ENCODE measurements at places on chromosomes 4 and X.
A peak's percentile ranks its signal among the peaks of the same experiment; 100 is the strongest.

GRCh38 chrX:133783274-133783673, 202.1 kb downstream of the GPC3 start:
- DNase-seq = no peak

DNA sequence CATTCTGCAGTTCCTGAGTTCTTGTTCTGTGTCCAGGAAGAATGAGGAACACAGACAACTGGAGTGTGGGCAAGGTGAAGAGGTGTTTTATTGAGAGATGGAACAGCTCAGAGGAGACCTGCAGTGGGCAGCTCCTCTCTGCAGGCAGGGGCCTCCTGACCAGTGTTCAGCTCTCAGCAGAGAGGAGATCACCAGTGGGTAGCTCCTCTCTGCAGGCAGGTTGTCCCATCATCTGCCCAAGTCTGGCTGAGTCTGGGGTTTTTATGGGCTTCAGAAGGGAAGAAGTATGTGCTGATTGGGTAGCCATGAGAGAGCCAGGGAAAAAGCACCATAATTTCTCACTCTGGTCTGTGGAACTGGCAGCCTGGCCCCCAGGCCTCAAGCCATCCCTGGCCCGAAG, 56.0 kb upstream of the RASGEF1B start:
- no peak for DNase-seq

GRCh38 chr4:183082053-183082452, 17.0 kb upstream of the WWC2 start:
- DNase-seq = no peak

GRCh38 chrX:11254417-11255109, 38.6 kb upstream of the AMELX start:
- DNase-seq = no peak

DNA sequence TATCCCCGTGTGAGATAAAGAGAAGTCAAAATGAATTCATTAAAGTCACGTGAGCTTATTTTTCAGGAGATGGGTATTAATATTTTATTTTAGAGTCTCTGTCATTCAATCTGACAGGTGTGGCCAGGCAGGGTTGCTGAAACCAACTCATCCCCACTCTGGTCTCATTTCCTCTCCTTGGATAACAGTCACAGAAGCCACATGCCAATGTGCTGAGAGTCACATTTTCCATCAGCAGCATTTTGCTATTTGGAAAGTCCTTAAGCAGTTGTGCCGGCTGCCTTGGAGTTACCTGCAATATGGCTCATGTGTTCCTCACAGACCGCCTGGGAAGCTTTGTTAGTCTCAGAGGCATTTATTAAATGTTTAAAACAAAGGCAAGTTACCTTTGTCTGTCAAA, 302.3 kb downstream of the DCHS2 start:
- no peak for DNase-seq

DNA sequence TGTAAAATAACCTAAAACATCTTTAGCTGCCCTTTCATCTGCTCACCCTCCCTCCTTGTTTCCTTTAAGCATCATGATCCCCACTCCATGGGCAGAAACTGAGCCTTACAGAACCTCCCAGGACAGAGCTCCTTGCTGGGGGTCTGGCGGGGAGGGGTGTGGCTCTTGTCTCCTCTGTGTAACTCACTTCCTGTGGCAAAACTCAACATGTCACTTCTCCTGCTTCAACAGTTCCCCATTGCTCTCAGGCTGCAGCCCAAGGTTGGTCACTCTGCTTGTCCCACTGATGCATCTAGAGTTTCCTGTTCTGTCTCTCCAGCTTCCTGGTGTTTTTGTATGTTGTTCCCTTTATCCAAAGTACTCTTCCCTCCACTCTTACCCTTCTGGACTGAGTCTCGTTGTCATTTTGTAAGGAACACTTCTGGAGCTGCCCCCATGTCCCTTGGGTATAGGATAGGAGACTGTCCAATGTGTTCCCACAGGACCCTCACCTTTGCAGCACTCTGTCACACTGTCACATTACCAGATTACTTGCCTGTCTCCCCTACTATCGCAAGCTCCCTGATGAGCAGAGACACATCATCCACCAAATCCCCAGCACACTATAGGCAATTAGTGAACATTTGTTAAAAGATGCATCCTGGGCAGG, 19.6 kb downstream of the TMEM31 start:
- no peak for DNase-seq

DNA sequence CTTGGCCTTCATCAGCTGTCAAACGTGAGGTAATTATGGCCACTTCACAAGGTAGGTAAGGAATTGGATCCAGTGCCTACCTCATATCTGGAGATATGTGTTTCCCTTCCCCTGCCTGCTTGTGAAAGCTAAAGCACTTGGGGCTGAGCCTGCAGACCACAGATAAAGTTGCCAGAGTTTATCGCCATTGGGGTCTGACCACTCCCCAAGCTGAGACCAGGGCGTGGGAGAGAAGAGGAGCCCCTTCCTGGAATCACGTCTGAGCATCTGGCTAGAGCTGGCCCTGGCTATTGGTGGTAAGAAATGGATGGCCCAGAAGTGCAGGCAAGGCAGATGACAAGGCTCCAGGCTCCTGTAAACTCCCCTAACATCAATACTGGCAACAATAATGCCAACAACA, 2.7 kb downstream of the ALAS2 start:
- no peak for DNase-seq

DNA sequence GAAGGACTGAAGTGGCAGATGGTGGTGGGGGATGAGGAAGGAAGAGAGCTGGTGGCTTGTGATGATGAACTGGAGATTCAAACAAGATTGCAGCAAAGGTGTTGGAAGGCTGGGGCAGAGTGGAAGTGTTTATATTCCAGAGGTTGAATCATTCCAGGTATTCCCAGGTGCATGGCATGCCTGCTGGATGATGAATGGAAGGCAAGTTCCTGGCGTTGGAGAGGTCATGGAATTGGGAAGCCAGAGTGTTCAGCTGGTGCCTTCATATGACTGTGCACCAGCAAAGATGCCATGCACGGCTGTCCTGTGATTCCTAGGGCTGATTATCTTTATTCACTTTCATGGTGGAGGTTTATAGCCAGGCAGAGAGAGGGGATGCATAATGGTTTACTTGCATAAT, 135.8 kb upstream of the PUDP start:
- DNase-seq = no peak

GRCh38 chr4:26573389-26573794, 10.5 kb upstream of the TBC1D19 start:
- DNase-seq = no peak

- DNase-seq = no peak
Measured at GRCh38 chr4:149831656-149832208, 16.1 kb upstream of the IQCM start.

- no peak for DNase-seq
Measured at GRCh38 chr4:26217961-26218676, 102.7 kb upstream of the RBPJ start.

- peak; percentile 24 for DNase-seq
Measured at GRCh38 chrX:149909324-149910177, 19.8 kb upstream of the HSFX4 start.

DNA sequence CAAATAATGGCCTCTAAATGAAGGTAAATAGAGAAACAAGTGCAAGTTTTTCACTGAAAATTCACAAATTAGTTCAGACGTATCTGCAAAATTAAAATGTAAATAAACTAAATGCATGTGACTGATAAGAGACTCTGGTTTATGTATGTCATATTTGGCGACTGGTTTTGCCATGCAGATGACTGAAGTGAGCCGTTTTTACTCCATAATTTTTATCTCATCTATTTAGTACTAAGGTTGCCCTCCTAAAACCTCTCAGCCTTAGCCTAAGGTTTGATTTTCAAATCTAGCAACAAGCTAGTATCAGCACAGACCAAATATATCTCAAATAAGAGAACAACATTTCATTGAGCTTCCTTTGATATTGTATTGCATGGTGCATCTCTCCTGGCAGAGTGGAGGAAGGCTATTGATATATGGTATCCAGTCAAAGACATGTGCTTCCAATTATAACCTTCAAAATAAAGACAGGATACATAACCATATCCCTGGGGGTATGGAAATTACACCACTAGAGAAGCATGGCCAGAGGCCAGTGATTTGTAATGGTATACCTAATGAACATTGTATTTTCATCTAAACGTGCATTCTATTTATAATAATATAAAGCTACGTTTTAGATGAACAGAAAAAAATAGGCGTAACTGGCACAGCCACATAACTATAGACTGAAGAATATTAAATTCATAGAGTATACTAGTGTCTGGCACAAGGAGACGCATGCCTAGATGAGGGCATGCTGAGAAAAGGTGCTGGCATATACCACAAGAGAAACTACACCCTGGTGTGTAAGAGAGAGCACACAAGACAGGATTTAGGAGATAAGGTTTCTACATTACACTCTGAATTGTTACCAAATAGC, 392.6 kb upstream of the INTU start:
- DNase-seq = no peak

DNA sequence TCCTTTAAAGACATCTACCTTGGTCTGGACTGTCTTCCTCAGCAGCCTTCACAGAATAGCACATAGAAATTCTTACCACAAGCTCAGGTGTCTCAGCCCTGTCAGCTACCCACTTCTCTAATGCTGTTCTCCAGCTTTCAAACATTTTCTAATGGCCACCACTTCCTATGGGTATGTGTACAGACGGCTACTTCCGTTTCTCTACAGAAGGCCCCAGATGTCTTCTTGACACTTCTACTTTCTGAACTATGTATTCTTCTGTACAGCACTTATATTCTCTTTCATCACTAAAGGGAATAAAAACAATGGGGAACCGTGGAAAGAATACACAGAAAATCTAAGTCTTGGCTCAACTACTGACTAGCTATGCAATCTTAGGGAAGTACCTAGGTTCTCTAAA, 13.3 kb downstream of the OPHN1 start:
- DNase-seq = no peak

DNA sequence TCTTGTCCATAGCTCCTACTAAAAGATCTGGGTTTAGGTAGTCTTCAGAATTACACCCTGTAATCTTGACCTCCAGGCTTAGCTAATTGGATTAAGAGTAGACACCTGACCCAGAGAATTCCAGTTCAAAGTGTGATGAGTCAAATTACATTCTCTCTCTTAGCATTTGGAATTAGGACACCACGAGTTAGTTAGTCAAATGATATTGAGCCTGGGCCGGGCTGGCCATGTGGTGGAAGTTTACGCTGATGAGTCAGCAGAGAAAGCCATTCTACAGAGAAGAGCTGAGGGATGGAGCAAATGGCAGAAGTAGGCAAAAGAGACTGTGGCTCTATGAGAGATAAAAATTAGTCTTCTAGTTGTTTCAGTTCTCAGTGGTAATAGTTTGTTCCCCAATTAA, 31.1 kb downstream of the CEP44 start:
- no peak for DNase-seq

DNA sequence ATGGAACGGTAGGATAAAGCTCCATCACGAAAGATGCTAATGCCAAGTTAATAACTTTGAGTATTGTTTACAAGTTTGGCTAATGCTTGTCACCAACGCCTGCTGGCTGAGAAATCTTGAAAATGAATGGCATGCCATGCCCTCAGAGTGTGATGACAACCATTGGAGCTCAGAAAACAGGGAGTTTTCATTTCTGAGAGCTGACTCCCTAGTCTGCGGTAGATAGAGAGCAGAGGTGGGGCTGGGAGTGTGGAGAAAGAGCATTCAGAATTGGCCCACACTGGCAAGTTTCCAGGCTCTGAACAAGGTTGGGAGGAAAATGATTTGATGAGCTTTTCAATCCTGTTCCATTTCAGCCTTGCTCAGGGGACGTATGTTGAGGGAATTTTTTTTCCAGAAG, 183.9 kb downstream of the CPEB2 start:
- no peak for DNase-seq

DNA sequence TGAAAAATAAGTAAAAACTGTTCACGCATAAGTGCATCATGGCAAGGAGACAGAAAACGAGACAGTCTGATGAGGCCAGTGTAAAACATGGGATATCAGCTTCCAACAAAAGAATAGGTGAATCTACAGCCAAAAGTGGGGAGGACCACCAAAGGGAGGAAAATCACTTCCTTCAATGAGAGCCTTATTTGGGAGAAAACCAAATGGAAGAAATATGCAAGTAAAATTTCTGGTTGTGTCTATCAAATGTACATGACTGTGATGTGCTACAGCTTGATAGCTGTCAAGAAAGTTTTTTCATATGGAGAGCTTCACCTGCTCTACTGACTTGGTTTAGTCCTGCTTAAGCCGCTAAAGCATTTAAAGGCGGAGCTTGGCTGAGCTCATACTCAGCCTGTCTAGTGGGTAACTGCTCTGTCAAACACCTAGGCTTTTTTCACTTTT, 66.2 kb downstream of the MAGEA1 start:
- DNase-seq = no peak

DNA sequence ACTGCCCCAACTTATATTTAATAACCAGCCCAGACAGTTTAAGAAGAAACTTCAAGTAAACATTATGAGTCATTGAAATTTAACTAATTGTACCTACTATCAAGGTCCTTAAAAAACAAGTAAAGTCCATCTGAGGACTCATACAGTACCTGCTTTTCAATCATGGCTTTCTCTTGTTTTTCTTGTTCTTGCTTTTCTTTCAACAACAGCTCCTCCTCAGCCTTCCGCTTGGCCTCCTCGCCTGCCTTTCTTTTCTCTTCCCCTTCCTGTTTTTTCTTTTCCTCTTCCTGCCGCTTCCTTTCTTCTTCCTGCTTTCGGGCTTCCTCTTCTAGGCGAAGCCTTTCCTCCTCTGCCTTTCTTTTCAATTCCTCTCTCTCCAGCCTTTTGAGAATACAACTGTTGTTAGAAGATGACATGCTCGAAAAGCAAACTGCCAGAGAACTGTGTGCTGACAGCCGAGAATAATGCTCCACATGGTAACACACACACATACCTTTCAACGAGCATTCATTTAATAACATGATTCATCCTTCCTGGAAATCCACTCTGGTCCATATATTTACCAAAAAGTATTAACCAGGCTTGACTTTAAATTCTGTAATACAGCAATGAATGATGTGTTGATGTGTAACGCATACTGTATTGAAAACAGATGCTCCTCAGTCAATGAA, 25.2 kb upstream of the BCLAF3 start:
- DNase-seq = no peak

- DNase-seq = no peak
Measured at GRCh38 chr4:78588894-78589545, 37.5 kb downstream of the ANXA3 start.

GRCh38 chr4:122623637-122624166, 2.8 kb upstream of the IL21 start:
- no peak for DNase-seq

DNA sequence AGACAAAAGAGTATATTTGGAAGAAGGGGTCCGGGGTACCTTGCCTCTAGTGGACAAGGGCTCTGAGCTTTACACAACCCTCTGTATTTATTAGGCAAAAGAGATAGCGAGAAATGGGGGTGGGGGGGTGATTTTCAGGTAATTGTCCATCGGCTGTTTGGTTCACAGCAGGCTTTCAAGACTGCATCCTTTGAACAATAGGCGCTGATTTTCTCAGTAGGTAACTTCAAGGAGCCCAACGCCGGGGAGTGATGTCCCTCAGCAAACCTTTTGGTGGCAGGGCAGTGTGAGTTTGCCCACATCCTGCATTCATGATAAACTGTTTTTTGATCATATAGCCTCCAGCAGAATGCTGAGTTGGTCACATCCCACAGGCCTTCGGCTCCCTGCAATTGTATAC, 61.6 kb downstream of the KDM5C start:
- DNase-seq = no peak

- DNase-seq = no peak
Measured at GRCh38 chr4:144962300-144962699, 135.7 kb downstream of the ANAPC10 start.
